AG08395 (cell line): ENCODE measurements at places on chromosomes 12 and 14.

DNA sequence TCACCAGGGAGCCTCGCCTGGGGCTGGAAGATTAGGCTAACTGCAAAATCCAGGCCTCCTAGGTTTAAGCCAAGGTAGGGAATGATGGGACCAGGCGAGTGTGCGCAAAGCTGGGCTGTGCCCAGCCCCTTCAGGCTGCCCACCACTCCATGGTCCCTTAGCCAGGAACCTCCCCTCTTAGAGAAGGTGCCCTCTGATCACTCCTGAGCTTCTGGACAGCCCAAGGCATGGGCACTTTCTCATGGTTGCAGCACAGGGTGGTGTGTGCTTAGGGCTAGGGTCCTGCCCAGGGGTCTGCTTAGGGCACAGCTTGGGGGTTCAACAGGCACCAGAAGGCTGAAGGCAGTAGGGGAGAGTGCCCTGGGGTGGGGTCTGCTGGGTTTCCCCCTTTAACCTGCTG, 69.0 kb downstream of the PRIMA1 start:
- DNase-seq = no peak

DNA sequence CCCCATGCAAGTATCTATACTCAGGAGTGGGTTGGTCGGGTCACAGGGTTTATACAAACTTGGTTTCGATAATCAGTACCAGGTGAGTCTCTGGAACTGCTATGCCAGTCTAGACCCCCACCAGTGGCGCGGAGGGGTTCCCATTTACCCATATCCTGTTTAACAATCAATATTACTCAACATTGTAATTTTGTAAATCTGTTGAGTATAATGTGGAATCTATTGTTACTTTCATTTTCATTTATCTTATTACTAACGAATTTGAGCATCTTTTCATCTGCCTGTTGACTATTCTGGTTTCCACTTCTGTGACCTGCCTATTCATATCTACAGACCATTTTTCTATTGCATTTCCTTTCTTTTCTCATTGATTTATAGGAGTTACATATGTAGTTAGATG, 275.2 kb upstream of the CRY1 start:
- DNase-seq = no peak

GRCh38 chr12:40942326-40942725, 245.8 kb upstream of the PDZRN4 start:
- DNase-seq = peak; percentile 3

DNA sequence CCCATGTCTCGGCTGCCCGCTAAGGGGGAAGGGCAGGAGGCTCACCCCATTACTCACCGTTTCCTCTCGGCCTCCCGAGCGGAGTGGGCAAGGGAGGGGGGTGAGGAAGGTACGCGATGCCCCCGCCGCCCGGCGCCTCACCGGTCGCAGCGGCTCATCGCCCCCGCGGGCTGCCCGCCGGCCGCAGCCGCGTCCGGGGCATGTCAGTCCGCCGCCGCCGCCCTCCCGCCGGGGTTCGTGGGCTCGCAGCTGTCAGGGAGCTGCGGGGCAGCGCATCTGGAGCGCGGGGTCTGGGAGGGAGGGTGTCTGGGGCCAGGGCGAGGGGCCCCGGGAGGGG, 461 bp downstream of the SLC8A3 start:
- peak; percentile 12 for DNase-seq

- no peak for DNase-seq
Observed at GRCh38 chr14:103126088-103126872, 3.0 kb downstream of the TNFAIP2 start.
